ENCODE measurements at places on chromosomes 3 and 15.

DNA sequence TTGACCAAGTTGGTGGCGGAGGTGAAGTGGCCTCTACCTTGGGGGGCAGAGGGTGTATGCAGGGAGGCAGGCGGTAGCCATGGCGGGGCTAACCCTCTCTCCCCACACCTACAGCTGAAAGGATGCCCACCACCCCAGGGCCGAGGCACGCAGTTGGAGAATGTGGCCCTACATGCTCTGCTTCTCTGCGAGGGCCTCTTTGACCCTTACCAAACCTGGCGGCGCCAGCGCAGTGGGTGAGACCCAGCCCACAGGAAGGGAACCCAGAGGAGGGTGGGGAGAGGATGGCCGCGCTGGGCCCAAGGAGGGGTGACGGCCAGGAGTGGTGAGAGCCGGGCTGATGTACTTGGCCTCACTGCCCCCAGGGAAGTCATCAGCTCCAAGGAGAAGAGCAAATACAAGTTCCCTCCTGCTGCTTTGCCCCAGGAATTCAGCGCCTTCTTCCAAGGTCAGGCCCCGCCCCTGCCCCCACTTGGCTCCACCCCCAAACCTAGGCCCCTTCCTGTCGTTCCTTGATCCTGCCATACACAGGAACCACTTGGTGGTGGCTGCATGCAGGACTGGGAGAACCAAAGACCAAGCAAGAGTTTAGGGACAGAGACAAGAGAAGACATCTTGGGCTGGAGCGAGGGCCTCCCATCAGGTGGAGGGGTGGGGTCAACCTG is 9.8 kb downstream of the NBEAL2 start:
- no peak for DNase-seq

- no peak for DNase-seq
These were observed 319 bp upstream of the TP63 start for GRCh38 chr3:189630767-189631372.

DNA sequence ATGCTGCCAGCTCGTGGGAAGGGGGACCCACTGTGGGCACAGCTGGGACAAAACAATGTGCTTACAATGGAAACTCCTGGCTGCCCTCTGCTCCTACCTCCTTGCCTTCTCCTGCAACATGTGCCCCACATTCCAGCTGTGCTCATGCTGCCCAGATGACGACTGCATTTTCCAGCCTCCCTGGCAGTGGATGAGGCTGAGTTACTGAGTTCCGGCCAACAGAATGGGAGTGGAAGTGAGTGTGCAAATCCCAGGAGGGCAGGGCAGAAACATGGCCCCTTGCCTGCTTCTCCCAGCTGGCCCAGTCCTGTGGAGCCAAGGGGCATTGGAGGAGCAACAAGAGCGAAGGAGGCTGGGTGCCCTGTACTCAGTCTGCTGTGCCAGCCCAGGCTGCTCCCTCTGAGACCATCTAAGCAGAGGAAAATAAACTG is 17.1 kb downstream of the KLF15 start:
- DNase-seq, result no peak

GRCh38 chr3:54964081-54964480 is 36.2 kb upstream of the LRTM1 start:
- DNase-seq, result no peak

DNA sequence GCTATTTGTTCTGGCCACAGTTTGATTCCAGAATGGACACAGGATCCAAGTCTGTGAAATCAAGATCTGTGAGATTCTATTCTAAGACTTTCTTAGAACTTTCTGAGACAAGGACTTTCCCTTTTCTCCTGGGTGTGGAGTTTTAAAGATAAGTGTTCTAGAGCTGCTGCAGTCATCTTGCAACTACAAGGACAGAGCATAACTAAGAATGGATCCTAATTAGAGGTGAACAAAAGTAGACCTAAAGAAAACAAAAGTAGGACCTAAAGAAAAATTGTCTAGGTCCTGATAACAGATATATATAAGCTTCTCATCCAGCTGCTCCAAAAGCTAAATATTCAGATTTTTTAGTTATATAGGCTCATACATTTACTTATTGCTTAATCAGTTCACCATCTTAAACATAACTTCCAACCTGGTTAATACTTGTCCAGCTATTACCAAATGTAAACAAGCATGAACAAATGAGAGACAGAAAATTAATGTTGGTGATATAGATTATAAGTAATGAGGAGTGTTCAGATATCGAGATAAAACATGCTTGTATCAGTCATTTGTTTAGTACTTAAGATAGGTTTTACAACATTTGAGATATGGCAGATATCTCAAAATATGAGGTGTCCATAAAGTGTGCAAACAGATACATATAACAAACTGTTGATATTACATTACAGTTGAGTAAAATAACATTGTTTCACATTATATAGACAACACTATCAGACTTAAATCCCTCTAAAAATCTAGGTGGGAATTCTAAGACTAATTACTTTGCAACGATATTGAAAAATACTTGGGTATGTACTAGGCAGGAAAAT is 75.1 kb downstream of the CD200 start:
- DNase-seq, result no peak

DNA sequence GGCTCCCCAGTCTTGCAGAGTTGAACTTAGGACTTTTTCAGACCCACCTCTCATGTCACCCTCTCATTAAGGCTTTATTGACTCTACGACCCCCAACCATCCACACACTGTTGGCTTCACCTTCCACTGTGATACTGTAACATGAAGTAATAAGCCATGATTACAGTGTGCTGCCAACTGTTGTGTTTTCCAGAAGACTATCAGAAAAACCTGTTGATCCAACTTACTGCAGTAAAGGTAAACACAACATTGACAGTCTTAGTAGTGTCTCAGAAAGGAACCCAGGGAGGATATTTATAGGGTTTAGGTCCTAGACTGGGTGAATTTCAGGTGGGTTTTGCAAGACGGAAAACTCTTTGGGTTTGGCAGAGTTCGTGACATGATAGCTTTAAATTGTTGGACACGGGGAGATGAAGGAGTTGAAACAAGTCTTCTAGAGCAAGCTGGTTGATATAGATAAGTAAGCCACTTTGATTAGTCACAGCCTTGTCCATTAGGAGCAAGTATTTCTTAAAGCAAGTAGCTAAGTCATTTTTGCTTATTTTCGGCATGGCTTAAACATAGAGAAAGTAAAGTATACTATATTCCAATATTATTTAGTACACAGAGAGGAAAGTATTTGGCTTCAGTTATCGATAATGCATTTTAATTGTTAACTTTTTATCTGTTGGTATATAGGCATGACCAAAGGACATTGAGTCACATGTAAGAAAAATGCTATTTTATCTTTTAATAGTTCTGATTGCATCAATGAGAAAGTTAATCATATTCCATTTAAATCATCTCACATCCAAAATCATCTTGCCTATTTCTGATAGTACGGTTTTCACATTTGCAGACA is 2.4 kb upstream of the COL6A5 start:
- no peak for DNase-seq

DNA sequence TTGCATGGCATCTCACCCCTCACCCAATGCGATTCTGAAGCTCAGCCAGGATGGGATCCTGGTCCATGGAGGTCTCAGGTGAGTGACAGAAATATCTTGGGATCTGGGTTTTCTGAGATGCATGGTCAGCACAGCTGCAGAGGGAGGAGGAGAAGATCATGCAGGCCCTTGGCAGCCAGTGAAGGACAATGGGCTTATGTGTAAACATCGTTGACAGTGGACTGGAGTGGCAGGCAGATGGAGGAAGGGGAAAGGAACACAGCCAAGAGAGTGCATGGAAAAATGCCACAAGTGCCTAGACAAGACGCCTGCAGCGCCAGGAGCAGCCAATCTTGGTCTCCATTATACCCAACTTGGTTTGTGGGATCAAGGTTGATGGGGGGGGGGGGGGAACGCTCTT is 347.9 kb downstream of the MCTP2 start:
- no peak for DNase-seq

- DNase-seq, result no peak
These were observed 157.9 kb downstream of the BBX start for GRCh38 chr3:107680698-107681097.

GRCh38 chr3:182954553-182955235 is 25.6 kb downstream of the DCUN1D1 start:
- DNase-seq, result no peak

- DNase-seq, result no peak
These were observed 1.2 kb downstream of the HAUS2 start for GRCh38 chr15:42549741-42550392.

DNA sequence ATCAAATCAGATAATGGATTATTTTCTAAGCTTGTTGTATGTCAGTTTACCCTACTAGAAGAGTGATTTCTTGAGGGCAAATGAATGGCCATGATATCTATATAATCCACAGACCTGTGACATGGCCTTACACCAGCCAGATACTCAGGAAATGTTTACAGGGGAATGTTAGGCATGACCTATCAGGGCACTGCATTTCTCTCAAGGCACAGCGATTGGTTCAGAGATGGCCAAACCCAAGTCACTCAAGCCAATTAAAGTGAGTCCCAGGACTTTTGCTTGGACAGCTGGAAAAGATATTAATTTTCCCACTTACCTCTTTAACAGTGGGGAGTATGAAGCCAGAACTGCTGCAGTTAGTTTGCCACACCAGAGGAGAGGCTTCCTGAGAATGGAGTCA is 28.7 kb upstream of the GATA2 start:
- DNase-seq, result no peak

DNA sequence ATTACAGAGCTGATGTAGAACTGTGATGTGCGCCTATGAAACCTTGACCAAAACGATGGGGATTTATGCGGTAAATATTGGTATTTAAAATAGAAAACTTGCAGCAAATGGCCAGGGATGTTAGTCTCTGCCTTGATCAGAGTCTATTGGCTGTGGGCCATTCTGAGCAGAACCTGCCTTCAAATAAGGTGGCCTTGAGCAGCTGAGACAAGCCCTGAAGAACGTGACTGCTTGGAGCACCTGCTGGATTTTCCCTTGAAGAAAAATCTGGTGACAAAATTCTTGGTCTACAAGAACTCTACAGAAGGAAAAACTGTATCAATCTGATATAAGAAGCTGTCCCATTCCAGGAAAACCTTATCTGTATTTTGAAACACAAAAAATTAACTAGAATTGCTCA is 820.1 kb upstream of the EPHA6 start:
- DNase-seq, result no peak

DNA sequence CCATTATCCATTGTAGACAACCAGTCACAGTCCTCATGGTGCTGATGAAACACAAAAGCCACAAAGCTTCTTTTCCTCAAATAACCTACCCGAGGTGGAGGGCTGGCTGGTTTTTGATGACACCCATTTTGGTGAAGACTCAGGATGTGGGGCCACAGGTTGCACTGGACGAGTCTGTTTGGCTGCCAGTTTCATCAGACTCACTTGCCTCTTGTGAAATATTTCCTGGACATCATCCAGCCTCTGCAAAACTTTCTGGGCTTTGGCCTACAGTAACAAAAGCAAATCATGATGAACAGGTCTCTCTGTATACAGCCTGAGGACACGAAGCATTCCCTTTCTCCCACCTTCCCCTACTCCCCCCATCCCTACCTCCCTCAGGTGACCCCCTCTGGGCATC is 42.2 kb downstream of the B3GNT5 start:
- DNase-seq, result no peak

GRCh38 chr3:52402101-52402521 is 42.8 kb downstream of the SEMA3G start:
- no peak for DNase-seq

- DNase-seq, result no peak
These were observed 46.6 kb downstream of the XXYLT1 start for GRCh38 chr3:195224156-195224979.

All from activated CD4-positive, alpha-beta T cell treated with anti-CD3 and anti-CD28 coated beads, Interleukin-2, amount 50 U/mL, for 1 hour (primary cell).